ENCODE measurements at places on chromosomes 7 and 10.

DNA sequence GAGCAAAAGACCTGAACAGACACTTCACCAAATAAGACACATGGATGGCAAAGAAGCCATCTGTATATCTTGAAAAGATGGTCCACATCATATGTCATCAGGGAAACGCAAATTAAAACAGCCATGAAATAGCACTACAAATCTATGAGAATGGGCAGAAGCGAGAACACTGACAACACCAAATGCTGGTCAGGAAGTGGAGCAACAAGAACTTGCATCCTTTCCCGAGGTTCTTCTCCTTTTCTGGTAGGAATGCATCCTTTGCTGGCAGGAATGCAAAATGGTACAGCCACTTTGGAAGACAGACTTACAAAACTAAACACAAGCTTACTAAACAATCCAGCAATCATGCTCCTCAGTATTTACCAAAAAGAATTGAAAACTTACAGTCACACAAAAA is 60.0 kb downstream of the PIK3AP1 start:
- no peak for DNase-seq

- no peak for DNase-seq
These were observed 161.7 kb downstream of the FAM107B start for GRCh38 chr10:14612873-14613587.

DNA sequence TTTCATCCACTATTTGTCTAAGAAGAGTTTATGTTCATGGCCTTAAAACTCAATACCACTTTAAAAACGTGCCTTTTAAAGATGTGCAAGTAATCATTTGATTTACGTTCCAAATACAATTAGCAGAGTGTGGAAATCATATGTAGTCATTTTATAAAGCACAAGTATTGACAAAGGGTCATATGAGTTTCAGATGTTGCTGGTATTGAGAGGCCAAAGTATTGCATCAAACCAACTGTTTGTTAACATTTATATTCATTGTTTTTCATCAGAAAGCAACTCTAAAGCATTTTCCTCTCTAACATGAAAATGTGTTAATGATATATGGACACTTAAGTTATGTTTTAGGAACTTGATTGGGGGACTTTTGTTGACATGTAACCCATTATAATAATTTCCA is 11.5 kb upstream of the TSGA13 start:
- DNase-seq: no peak

DNA sequence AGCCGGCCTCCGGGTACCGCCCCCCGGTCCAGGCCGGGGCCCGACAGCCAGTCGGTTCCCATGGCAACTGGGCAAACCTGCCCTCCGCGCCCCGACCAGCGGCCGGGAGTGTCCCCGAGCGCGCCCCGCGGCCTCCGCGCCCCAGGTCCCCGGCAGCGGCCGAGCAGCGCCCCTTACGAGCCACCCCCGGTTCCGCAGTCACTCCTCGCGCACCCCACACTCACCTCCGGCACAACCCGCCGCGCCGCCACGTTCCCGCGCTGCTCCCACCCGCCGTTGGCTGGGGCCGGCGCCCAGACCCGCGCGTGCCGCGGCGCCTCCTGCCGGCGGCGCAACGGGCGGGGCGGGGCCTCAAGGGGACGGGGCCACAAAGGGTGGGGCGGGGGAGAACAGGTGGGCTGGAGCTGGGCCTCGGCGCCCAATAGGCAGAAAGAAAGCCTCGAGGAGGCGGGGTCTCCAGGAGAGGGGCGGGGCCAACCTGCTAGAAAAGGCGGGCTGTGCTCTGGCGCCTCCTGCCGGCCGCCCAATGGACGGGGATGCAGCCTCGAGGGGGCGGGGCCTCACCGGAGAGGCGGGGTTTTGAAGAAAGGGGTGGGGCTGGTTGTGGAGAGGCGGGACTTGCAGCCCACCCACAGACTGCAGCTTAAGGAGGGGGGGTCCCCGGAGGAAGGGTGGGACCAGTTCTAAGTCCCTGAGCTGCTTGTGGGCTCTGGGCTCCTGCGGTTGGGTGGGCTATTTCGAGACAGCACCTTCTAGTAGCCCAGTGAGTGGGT is at the start of gene RADIL:
Gene RADIL (minus strand): TSS at position 345 of the 773 bp plus-strand sequence. CDS start 5,577 bp downstream, outside the sequence.
- peak; percentile 82 for DNase-seq

DNA sequence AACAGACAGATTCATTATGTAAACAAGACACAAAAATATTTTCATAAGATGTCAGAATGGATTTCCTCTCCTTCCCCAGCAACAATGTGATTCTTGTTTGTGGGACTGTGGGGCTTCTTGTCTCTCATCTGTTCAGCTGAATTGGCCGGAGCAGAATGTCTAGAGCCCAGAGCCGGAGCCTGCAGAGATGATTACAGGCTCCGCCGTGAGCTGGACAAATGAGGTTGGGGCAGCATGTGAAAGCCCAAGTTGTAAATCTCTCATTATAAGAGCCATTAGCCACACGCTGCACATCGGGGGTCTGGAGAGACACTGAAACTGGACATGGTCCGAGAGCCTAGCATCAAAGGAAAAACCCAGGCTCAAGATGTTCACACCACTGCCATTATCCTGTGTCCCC is 137.0 kb upstream of the ADAM12 start:
- no peak for DNase-seq

- no peak for DNase-seq
These were observed 447 bp downstream of the RSU1 start for GRCh38 chr10:16816830-16817124.

DNA sequence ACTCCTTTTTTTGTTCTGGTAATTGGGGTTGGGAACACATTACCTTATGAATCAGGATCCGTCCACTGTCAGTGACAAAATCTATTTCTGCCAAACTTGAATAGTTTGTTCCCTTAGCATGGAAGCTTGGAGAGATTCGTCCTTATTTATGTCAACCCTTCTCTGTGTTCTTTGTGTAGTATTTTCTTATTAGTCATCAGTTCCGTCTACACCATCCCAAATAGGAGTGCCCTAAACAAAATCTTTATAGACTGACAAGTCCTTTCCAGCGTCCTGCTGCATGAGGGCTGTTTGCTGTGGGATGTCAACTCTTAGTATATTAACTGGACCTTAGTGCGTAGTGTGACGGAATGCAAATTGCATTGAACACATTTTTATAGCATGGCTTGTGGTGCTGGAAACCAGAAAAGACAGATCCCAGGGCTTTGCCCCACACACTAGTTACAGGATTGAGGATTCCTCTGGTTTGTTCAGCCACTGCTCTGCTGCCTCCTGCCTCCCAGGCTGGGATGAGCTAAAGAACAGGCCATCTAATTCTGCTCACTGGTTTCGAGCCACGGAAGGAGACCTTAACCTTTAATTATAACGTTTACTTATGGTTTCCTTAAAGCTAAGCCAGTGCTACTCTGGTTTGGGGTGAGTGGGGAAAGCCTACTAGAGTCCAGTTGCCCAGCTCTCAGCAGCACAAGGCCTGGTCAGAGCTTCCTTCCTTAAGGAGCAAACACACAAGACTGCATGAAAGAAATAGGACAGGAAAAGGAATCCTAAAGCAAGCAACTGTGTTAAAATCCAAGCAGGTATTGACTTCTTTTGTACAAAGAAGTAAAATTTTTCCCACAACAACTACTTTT is 194.4 kb downstream of the CCSER2 start:
- DNase-seq: no peak

DNA sequence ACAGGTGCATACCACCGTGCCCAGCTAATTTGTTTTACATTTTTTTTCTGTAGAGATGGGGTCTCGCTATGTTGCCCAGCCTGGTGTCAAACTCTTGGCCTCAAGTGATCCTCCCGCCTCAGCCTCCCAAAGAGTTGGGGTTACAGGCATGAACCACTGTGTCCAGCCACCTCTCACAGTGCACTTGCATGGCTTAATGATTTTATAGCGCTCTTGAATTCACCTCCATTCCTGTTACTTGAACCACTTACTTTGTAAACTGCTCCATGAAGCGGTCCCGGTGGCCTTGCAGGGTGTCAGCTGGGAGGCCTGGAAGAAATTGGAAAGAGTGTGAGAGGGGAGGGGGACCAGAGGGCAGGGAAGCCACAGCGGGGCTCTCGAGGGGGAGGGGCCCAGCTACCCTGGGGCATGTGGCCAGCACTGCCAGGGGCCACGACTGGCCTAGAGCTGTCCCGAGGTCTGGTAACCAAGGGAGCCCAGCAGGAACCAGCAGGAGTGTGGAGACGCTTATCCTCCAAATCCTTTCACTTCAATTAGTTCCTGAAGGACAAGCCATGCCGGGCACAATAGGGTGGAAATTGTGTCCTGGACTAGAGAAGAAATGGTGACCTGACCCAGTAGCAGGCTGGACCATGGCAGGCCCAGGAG is 76.0 kb downstream of the SPDYE5 start:
- no peak for DNase-seq

GRCh38 chr10:17836942-17837341 is 27.8 kb downstream of the MRC1 start:
- DNase-seq: no peak

DNA sequence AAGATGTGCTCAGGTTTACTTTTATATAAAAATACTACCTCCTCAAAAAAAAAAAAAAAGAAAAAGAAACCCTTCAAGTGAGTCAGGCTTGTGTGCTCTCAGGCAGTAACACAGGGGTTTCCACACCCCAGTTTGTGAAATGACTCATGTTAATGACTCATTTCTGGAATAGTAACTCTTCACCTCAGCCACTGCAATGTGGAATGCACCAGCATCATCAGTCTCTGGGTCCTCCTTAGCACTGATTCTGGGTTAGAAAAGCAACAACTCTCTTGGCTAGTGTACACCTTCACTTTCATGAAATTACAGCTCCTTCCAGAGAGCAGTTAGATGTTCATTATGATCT is 110.6 kb downstream of the EMX2 start:
- no peak for DNase-seq

DNA sequence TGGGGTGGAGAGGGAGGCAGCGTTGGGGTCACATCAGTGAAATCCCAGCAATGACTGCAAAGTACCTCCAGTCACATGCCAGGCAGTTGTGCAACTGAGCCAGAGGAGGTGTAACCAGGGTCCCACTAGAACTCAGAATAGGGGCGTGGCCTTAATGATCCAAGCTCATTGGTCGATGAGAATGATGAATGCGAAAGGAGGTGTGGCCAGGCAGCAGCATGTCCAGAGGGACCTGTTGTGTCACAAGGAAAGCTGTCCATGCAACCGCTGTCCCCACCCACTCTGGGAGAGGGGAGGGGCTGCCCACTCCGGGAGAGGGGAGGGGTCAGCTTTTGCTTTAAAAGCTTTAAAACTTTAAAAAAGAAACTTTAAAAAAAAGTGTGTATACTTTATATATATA is 25.3 kb upstream of the MTPAP start:
- no peak for DNase-seq

- no peak for DNase-seq
These were observed 15.6 kb downstream of the ARHGAP21 start for GRCh38 chr10:24708081-24708480.

- DNase-seq: no peak
These were observed 164.3 kb downstream of the BAMBI start for GRCh38 chr10:28841625-28842024.

DNA sequence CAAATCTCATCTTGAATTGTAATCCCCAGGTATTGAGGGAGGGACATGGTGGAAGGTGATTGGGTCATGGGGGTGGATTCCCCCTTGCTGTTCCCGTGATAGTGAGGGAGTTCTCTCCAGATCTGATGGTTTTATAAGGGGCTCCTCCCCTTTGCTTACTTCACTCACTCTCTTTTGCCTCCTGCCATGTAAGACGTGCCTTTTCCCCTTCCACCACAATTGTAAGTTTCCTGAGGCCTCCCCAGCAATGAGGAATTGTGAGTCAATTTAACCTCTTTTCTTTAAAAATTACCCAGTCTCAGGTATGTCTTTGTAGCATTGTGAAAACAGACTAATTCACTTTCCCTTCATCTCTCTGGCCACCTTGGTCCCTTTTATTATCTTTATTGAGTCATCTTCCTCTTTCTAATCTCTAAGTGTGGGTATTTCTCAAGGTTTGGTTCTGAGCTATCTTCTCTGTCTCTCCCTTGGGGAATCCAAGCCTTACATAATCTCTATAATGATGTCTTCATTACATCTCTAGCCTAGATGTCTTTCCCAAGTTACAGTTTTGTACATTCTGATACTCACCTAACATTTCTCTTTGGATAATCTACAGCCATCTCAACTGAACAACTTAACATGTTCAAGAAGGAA is 99.1 kb upstream of the JCAD start:
- DNase-seq: no peak

GRCh38 chr10:79046326-79046725 is 22.4 kb upstream of the ZMIZ1 start:
- no peak for DNase-seq

DNA sequence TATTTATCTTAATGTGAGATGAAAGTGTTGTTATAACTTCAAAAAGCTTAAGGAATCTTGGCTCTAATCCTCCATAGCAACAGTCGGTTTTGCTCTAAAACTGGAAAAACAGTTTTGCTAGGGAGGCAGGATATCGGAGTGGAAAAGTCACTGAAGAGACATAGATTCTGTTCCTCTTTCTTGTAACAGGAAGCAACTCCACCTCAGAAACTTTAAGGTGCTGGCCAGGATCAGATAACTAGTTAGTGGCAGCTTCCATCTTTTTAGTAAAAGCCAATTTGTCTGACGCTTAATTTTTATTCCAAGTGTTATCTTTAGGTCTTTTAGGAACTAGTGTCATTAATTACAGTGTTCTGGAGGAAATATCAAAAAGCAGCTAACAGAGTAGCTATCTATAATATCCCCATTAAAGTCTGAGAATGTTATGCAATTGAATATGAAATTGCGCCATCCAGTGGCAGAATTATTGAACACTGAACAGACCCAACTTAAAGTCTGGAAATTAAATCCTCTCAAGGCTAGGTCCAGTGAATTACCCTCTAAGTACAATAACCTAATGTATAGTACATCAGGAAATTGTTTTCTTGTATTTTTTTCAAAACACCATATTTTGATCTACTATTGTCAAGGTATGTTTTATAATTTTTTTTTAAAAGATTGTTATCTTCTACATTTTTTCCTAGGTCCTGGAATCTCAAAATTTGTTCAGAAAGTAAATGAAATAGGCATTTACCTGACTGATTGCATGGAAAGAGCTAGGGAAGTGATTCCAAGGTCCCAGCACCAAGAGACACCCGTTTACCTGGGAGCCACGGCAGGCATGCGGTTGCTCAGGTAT is 65.9 kb upstream of the CC2D2B start:
- DNase-seq: peak; percentile 34

GRCh38 chr10:66762218-66762729 is 163.6 kb upstream of the LRRTM3 start:
- DNase-seq: no peak

DNA sequence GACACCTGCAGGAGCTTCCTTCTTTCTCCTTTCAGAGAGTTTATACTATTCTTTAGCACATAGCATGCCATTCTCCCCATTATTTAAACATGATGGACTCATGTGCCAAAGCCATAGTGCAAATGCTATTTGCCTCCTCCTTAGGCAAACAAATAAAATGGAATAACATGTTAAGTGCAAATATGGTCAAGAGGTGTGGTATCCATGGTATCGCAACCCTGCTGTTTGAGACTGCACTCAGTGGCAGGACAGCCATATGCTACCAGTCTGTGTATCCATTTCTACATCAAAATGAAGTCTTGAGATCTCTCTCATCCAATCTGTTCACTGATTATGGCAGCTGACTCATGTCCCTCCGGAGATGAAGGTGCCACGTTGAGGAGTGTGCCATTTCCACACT is 22.8 kb downstream of the HEPACAM2 start:
- no peak for DNase-seq

Data from stimulated activated naive CD4-positive, alpha-beta T cell (primary cell).